ENCODE measurements at places on chromosomes 11 and 22. TPM values are rescaled to one million over a fixed set of nuclear protein-coding genes. Genes with fewer than 3 reads are reported as not detected.
A peak's percentile ranks its signal among the peaks of the same experiment; 100 is the strongest.

- DNase-seq = no peak
These were observed 139.7 kb upstream of the TEAD1 start for GRCh38 chr11:12534549-12534948.

DNA sequence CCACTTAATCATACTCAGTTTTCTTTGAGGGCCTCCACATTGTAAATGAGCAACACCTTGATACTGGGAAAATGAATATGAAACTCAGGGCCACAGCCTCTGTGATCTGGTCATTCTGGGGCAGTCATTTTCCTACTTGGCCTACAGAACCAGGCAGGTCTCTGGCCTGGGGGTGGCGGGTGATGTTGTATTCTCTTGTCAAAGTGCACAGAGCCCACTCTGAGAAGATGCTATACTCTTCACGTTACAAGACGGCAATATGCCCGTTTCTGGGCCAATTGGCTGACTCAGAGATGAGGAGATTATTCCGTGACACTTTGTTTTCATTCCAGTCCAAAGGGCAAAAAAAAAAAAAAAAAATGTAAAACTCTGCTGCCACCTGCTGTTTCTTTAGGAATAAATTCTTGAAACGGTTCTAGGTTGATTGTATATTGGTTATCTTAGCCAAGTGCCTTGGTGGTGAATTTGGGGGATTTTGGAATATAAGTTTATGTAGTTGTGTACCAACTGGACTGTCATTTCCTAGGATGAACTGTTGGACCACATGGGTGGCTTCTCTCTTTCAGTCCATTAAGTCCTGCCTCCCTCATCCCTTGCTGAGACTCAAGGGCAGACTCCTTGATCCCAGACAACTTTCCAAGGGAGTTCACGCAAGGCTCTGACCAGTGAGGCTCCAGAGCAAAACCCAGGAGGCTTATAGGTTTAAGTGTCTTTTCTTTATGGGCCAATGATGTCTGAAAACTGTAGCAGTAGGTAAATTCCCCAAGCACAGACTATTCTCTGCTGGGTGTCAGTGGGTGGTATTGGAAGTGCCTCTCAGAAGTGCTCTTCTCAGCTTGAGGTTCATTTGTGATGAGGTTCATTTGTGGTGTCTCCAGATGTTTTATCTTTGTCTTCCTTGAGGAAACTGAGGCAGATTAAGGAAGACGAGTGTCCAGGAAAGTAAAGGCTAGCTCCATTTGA lies 18.2 kb downstream of the ADM start:
- DNase-seq = peak; percentile 84

- no peak for DNase-seq
These were observed 255.5 kb downstream of the TENM4 start for GRCh38 chr11:79185351-79185750.

DNA sequence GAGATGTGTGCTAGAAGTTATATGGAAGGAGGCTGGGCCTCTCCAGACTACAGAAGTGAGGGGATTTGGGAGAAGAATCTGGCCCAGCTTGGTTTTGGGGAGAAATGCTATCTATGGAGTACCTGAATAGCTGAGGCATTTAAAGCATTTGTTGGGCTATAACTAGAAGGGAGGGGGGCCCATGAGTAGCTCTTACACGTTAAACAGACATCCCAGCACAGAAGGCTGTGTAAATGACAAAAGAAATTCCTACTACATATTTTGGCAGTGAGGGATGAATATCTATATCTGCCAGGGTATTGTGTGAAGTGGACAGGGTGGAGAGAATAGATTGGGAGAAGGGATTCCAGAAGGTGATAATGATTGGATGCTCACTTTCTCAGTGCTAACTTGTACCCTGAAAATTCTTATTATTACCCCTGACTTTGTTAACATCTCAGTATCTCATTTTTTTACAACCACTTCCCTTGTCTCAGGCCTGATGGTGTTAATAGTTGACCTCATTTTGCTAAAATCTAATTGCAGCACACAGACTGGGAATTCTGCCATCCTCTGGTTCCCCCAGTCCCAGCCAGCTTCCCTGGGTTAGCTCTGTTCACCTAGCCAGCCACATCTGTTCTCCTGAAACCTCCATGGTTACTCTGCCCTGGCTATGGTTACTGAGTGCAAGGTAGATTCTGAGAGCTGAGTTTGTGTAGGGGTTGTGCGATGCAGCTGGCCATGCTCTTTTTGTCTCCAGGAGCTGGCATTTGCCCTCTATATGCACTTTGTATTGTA lies 28.8 kb upstream of the RRM1 start:
- DNase-seq = no peak

GRCh38 chr22:38131399-38131798 lies 20.9 kb upstream of the BAIAP2L2 start:
- DNase-seq = no peak

DNA sequence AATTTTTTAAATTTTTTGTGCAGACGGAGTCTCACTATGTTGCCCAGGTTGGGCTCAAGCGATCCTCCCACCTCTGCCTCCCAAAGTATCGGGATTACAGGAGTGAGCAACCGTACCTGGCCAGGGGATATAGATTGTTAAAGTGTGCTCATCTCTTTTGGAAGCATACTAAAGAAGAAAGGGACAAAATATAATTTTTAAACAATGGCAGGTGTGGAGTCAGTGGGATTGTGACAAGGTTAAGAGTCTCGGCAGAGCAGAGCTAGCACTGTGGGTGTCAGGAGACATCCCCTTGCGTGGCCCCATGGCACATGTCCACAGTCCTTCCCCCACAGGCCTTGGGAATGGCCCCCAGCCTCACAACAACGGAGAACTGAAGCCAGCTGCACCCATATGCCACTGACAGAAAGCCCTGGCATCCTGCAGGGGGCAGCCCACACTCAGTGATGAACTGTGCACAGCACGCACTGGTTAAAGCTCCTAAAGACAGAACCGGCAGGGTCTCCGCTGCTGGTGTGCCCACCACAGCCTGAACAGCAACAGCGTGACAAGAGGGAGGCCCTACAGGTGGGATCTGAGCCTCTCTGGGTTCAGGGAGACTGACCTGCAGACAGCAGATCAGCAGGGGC lies 29.9 kb downstream of the SERPIND1 start:
- DNase-seq = peak; percentile 53

DNA sequence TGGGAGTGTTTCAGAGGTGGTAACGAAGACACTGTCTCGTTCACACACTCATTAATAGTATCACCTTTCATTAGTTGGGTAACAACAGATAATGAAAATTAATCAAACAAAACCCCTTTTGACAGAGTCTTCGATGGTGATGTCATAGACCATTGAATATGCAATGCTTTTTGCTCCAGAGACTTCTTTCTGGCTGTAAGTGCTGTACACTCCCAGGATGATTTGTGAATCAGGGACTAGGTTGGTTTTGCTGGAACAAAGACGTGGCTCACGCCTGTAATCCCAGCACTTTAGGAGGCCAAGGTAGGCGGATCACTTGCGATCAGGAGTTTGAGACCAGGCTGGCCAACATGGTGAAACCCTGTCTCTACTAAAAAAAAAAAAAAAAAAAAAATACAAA lies 9.5 kb upstream of the RASSF10 start:
- no peak for DNase-seq

- no peak for DNase-seq
These were observed 27.5 kb downstream of the FOLR3 start for GRCh38 chr11:72162891-72163492.

- peak; percentile 74 for DNase-seq
These were observed at the start of gene UBE2L6 for GRCh38 chr11:57567515-57568329. Gene UBE2L6 (minus strand): TSS chr11:57567672. CDS start chr11:57567611, 61 bp downstream.

GRCh38 chr22:42214633-42215415 lies 55.6 kb downstream of the TCF20 start:
- no peak for DNase-seq

- DNase-seq = no peak
These were observed 849.1 kb upstream of the API5 start for GRCh38 chr11:42462558-42463310.

GRCh38 chr11:19229671-19230070 lies 11.1 kb downstream of the E2F8 start:
- DNase-seq = no peak

DNA sequence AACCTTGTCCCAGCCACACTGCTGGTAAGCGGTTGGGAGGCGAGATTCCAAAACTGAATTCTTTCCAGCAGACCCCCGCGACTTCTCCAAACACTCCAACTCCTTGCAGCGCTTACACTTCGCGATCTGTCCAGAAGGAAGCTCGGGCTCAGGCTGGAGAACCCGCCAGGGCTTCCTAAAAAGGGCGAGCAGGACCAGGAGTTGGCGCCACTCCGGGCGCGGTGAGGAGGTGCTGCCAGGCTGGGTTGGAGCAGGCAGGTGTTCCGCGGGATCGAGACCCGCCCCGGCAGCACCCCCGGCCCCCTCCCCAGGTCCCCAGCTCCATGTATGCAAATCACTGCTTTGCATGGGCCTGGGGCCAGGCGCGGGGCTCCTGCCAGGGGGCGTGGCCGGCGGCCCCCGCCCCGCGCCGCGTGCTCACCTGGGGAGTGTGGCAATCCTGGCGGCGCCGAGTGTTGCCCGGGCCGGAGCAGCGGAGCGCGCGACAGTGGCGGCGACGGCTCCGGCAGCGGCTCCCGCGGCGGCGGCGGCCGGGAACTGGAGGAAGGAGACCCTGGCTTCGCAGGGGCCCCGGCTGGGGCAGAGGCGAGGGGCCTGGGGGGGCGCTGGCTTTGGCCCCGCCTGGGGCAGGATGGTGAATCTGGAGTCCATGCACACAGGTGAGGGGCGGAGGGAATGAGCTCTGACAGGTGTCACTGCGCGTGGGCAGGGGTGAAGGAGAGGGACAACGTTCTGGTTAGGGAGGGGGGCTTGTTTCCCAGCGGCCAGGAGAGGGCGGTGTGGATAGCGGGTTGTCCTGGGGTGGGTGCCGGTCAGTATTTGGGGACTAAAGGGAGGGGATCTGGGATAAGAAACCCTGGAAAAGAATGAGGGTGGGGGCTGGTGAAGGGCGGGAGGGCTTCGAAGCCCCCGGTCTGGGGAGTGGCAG lies at the start of gene POU2F3:
POU2F3 (plus strand) TSS at position 428 of the 928 bp plus-strand sequence; CDS start at position 632, 204 bp downstream.
- no peak for DNase-seq

GRCh38 chr11:10087186-10087922 lies 206.7 kb downstream of the SBF2 start:
- peak; percentile 88 for DNase-seq

- DNase-seq = no peak
These were observed 162.0 kb downstream of the DSCAML1 start for GRCh38 chr11:117634756-117635603.

GRCh38 chr11:111105566-111105965 lies 140.0 kb upstream of the POU2AF2 start:
- DNase-seq = no peak

DNA sequence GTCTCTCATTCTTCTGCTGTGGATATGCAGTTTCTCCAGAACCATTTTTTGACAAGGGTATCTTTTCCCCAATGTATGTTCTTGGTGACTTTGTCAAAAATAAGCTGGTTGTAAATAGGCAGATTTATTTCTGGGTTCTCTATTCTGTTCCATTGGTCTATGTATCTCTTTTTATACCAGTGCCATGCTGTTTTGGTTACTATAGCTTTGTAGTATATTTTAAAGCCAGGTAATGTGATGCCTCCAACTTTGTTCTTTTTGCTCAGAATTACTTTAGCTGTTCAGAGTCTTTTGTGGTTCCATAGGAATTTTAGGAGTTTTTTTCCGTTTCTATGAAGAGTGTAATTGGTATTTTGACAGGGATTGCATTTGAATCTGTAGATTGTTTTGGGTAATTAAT lies 12.4 kb downstream of the HORMAD2 start:
- DNase-seq = no peak

DNA sequence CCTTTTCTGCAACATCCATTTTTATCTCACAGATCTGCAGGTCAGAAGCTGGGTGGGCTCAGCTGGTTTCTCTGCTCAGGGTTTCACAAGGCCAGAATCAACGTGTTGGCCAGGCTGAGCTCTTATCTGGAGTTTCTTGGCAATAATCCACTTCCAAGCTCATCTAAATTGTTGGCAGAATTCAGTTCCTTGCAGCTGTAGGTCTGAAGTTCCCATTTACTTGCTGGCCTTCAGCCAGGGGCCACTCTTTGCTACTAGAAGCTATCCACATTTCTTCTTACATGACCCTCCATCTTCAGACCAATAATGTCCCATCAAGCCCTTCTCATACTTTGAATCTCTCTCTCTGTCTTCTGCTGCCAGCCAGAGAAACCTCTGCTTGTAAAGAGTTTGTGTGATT lies 103.5 kb downstream of the WNT11 start:
- peak; percentile 55 for DNase-seq

DNA sequence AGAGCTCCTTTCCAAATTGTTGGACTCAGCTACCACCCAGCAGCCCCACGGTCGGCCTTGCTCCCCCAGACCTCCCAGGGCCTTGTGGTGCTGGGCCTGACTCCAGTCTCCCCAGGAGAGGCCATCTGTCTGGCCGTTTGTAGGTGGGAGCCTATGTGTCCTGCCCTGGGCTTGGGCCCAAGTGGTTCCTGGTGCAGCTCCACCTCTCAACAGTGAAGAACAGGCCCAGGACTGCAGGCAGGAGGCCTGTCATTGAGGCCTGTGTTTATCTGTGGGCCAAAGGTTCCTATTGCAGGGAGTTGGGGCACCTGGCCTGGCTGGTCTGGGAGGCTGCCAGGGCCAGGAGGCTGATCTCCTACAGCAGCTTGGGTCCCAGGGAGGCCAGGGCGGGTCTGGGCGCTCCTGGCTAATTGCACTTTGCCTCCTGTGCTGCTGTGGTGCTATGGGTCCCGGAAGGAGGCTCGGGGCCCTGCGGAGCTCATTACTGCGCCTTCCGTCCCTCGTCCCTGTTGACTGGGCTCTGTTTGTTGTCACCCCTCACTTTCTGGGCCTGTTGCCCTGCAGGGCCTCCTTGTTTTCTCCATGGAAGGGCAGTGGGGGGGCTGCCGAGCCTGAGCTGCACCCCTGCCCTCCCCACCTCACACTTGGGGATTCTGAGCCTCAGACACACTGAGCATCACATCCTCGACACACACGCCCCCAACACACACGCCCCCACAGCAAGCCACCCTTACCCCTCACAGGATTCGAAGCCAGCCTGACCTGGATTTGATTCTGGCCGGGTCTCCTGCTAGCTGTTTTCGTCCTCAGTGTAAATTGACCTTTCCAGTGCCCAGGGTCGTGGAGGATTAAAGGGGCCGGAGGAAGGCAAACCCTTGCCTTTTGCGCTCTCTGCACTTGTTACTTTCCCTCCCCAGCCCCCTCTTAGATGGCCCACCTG lies 6.8 kb upstream of the OMP start:
- DNase-seq = no peak

GRCh38 chr11:75492181-75492820 lies 33.4 kb downstream of the GDPD5 start:
- no peak for DNase-seq

The SLC6A5 gene
- not detected for total RNA-seq

The TBX10 gene
- total RNA-seq = not detected

The CD3G gene
- not detected for total RNA-seq

The SLC29A2 gene
- 0.79 TPM for total RNA-seq

The DBX1 gene
- not detected for total RNA-seq

The OR4C15 gene
- total RNA-seq = not detected

The RSF1 gene
- 16.6 TPM for total RNA-seq

The OR8G5 gene
- total RNA-seq = not detected

The AIFM3 gene
- total RNA-seq = not detected

Measured in lung microvascular endothelial cell (primary cell).